ENCODE measurements at places on chromosomes 3 and 15. TPM values are rescaled to one million over a fixed set of nuclear protein-coding genes. Genes with fewer than 3 reads are reported as not detected.

Gene SLC9A9
- 2.3 TPM for total RNA-seq

Gene EPHB1
- 24.1 TPM for total RNA-seq

Gene CLDN11
- not detected for total RNA-seq

Gene CDHR4
- not detected for total RNA-seq

Gene ZIC4
- not detected for total RNA-seq

Gene ZNF197
- total RNA-seq, result 11.7 TPM

Gene SLC12A1
- not detected for total RNA-seq

Gene PLA2G4D
- not detected for total RNA-seq

Gene UACA
- total RNA-seq, result not detected

Gene COL8A1
- not detected for total RNA-seq

Gene IL12A
- total RNA-seq, result 0.83 TPM

- DNase-seq, result no peak
Measured at GRCh38 chr3:53516339-53516738, 21.9 kb downstream of the CACNA1D start.

DNA sequence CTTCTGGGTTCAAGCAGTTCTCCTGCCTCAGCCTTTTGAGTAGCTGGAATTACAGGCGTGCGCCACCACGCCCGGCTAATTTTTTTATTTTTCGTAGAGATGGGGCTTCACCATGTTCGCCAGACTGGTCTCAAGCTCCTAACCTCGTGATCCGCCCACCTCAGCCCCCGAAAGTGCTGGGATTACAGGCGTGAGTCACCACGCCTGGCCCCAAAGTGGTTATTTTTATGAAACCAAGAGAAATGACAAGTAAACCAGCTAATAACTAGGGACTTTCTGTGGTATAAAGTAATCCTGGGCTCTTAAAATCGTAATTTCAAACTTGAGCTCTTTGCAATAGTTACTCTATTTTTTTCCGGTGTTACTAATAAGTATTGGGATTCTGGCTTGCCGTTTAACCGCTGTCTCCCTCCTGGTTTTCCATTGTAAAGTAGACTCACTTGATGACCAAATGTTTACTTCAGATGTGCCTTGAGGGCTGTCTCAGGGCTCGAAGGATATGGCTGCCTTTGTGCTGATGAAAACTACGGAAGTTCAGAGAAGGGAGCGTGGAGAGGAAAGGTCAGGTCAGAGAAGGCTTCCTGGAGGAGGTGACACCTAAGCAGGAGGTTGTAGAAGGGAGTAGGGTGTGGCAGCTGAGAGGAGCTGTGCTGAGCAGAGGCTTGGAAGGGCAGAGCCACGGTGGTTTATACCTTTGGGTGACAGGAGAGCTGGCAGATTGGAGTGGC is 4.2 kb downstream of the ZSCAN2 start:
- DNase-seq, result no peak

DNA sequence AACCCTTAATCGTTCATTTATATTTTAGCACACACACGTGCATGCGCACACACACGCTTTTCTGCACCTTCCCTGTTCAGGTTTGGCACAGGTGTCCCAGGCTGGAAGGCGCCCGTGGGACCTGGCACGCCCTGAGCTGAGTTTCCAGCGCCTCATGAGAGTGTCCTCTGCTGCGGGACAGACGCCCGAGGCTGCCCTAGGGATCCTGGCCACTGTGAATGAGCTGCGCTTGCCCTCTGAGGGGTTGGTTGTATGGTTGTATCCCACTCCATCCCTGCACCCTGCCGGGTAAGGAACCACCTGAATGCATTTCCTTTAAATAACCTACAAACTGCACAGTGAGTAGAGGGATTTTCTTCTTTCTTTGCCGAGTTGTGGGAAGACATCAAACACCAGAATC is 12.2 kb upstream of the MEX3B start:
- DNase-seq, result no peak

GRCh38 chr3:107956991-107957900 is 133.6 kb downstream of the CD47 start:
- no peak for DNase-seq

GRCh38 chr3:49732597-49732996 is 8.8 kb upstream of the GMPPB start:
- no peak for DNase-seq

- DNase-seq, result no peak
Measured at GRCh38 chr15:41918506-41919126, 24.8 kb upstream of the SPTBN5 start.

- DNase-seq, result no peak
Measured at GRCh38 chr3:98018301-98018700, 16.8 kb downstream of the GABRR3 start.

- peak; percentile 50 for DNase-seq
Measured at GRCh38 chr15:50675535-50676144, 11.0 kb downstream of the TRPM7 start.

- DNase-seq, result no peak
Measured at GRCh38 chr3:64427671-64428070, 202.4 kb upstream of the PRICKLE2 start.

DNA sequence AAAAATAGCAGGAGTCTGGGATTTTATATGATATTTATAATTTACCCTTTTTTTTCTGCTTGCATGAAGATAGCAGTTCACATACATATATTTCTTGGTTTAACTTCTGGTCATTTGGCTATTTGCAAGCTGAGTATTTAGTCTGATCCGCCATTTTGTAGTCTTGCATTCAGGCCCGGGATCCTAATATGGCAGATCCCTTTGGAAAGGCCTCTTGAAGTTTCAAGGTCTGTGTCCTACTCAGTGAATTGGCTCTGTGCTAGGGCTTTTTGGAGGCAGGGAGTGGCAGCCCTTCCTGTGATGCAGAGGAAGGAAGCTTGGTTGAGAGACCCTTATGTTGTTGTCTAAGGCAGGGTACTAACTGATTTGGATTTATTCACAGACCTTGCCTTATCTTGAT is 2.9 kb downstream of the SNRPN start:
- DNase-seq, result no peak

DNA sequence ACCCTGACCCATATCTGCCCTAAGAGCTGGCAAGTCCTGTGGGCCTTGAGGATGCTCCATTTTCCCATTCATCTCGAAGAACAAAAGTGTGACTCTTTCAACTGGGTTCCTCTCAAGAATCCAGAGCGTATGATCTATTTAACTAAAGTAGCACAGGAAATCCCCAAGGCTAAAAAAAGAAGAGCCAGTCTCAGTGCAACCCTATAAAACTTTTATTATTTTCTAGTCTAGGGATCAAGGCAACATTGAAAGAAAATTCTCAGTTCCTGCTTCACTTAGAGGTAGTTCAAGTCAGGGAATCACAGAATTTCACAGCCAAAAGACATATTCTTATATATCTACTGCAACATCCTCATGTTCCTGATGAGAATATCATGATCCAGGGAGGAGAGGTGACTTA is 51.6 kb upstream of the GRM7 start:
- DNase-seq, result no peak

DNA sequence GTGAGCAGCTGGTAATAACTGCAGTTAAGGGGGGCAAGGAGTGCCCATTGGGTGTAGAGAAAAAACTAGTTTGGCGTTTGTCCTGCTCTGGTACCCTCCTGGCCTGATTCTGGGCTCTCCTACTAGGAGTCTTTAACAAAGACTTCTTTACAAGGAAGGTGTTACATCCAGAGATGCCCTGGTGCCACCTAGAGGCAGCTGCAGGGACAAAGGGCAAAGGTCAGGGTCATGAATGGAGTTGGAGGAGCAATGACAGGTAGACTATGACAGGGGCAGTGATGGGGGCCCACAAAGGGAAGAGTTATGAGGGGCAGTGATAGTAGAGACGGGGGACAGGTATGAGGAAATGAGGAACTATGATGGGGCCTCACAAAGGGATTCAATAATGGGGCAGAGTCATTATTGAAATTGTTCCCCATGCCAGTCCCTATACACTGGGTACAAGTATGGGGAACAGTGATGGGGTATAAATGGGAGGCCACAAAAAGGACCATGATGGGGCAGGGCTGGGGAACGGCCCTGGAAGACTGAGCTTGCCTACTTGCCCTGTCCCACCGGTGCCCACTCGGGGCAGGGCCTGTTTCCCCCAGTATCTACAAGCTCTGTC is 7.9 kb downstream of the CCDC71 start:
- DNase-seq, result peak; percentile 80

DNA sequence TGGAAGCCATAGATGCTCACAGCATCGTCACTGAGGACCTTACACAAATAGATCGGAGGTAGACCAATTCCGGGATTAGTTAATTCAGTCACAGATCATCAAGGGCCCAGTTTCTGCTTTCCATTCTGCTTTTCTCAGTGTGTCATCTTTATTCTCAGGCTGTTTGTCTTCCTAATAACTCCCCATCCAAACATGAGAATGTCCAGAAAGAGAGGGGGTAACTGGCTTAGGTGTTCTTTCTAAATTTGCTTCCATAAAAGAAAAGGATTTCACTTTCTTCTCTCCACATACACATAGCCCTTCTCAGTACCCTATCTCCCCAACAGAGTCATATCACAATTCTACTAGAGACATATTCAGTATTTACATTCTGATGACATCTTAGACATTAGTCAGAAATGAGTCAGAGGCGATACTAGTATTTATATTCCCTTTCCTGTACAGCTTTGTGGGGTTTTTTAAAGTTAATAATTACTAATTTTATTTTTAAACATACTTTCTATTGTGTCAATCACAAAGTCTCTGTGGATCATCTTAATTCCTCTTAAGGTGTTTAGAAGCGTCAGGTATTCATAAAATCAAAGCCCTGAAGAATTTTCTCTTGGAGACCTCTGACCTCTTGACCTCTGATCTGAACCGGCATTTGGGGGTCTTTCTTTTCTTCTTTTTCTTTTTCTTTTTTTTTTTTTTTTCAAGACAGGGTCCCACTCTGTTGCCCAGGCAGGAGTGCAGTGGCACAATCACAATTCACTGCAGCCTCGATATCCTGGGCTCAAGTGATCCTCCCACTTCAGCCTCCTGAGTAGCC is 24.3 kb upstream of the IL12A start:
- DNase-seq, result no peak

GRCh38 chr15:81161851-81162250 is 27.8 kb downstream of the CFAP161 start:
- DNase-seq, result no peak

DNA sequence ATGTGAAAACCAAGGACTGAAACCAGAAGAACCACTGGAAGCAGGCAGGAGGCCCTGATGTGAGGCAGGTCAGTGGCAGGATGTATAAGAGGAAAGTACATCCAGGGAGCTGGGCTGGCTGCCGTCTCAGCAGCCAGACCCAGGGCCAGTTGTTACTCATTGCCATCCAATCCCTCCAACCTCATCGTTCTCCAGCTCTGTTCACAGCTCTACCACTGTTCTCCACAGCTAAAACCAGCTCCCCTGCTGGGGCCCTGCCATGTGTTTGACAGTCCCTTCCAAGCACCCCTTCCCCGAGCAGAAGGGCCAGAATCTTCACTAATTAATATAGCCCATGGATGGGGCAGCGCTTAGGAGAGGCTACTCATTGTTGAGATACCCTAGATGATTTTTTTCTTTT is 206.6 kb downstream of the MECOM start:
- no peak for DNase-seq

DNA sequence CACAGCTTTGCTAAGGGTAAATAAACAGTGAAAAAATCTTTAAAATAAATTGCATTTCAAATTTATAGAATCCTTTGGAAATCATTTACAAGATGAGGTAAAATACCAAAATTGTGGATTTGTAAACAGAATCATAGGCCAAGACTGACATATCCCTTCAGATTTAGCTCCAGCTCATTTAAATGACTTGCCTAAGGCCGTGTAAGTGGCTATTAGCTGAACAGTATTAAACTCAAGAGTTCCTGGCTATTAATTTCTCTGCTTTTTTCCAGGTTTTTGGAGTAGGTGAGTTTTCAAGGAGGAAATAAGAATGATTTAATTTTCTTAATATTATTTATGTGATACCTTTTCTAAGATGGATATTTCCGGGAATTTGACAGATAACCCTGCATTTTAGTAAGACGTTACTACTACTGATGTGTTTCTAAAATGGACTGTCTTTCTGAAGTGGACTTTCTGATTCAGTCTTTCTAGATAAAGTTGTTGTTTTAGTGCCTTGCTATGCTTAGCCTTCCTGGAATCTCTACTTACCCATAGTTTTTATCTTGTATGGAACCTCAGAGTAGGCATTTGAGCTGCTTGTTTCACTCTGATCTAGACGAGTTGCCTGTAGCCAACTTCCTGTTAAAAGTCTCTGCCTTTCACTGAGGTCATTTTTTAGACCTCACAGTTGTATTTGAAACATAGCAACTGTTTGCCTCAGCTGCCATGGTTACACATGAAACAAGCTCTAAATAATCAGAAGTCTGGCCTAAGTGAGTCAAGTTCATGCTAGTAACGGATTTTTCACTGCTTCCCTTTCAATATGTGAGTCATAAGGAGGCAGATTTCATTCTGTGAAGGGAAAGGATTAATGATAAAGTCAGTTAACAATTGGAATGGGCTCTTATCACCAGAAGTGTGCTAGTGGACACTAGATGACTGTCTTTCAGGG is 127.0 kb downstream of the KLHL25 start:
- peak; percentile 76 for DNase-seq

GRCh38 chr3:45241206-45241605 is 15.1 kb upstream of the TMEM158 start:
- no peak for DNase-seq

DNA sequence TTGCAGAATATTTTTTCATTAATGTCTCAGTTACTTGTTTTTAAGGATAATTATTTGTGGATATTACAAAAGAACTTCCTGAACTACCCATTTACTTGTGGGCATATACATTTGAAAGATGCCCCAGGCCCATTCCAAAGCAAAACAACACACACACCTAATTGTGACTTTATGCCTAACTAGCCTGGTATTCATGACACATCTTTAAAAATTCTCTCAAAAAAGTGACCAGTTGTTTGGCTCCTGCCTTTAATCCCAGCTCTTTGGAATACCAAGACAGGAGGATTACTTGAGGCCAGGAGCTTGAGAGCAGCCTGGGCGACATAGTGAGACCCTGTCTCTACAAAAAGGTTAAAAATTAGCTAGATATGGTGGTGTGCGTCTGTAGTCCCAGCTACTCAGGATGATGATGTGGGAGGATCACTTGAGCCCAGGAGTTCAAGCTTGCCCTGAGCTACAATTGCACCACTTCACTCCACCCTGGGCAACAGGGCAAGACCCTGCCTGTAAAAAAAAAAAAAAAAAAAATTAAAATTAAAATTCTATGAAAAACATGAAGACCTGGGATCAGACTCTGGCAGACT is 51.7 kb upstream of the SLC4A7 start:
- DNase-seq, result no peak

- DNase-seq, result no peak
Measured at GRCh38 chr15:31561156-31561555, 234.5 kb downstream of the KLF13 start.

DNA sequence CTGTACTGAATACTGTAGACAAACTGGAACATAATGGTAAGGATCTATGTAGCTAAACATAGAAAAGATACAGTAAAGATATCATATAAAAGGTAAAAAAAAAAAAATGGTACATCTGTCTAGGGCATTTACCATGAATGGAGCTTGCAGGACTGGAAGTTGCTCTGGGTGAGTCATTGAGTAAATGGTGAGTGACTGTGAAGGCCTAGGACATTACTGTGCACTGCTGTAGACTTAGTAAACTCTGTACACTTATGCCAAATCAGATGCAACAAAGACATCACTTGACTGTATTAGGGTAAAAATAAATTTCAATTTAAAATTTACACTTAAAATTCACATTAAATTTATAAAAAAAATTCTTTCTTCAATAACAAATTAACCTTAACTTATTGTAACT is 281.3 kb upstream of the LMCD1 start:
- no peak for DNase-seq

- DNase-seq, result no peak
Measured at GRCh38 chr15:42494998-42495360, 455 bp upstream of the SNAP23 start.

Measured in Karpas-422 (cell line).